ENCODE measurements at places on chromosomes 16 and 17. TPM values are rescaled to one million over a fixed set of nuclear protein-coding genes. Genes with fewer than 3 reads are reported as not detected.

Gene DLG4
- total RNA-seq, result 32.4 TPM

Gene PTX4
- total RNA-seq, result not detected

Gene MFAP4
- total RNA-seq, result 0.92 TPM

Gene CD19
- total RNA-seq, result not detected

Gene KRTAP9-2
- not detected for total RNA-seq

Gene CD300LG
- total RNA-seq, result not detected

Gene CTRB2
- 5.0 TPM for total RNA-seq

Gene CIBAR2
- total RNA-seq, result not detected

Gene TNRC6A
- total RNA-seq, result 53.6 TPM

Gene HOXB5
- total RNA-seq, result 67.2 TPM

Gene NOD2
- not detected for total RNA-seq

Gene RMI2
- 11.1 TPM for total RNA-seq

Gene TBC1D3C
- not detected for total RNA-seq
